Stimulated activated CD4-positive, alpha-beta T cell treated with anti-CD3 and anti-CD28 coated beads, TNF-alpha, amount 100 ng/mL, for 48 hours (primary cell): ENCODE measurements at places on chromosomes 6 and 20.
A peak's percentile ranks its signal among the peaks of the same experiment; 100 is the strongest.

DNA sequence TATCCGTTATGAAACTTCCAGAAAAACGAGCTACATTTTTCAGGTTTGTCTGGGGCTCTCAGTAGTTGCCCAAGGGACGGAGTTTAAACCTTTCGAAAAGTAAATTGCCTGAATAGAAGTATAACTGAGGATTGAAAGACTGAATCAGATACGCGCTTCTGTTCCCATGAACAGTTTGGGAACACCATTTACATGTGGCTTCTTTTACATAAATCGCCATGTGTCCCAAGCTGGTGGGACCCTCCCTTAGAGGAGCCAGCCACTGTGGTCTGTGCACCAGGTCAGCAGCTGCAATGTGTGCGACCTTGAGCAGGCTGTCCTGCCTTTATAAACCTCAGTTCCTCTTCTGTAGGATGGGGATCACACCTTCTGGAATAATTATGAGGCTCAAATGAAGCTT, 11.0 kb downstream of the ENTPD6 start:
- no peak for DNase-seq

- DNase-seq, result peak; percentile 7
These were observed 474.9 kb upstream of the AGPAT4 start for GRCh38 chr6:161748535-161749416.

GRCh38 chr6:40532349-40533000, 54.7 kb downstream of the LRFN2 start:
- DNase-seq, result no peak

DNA sequence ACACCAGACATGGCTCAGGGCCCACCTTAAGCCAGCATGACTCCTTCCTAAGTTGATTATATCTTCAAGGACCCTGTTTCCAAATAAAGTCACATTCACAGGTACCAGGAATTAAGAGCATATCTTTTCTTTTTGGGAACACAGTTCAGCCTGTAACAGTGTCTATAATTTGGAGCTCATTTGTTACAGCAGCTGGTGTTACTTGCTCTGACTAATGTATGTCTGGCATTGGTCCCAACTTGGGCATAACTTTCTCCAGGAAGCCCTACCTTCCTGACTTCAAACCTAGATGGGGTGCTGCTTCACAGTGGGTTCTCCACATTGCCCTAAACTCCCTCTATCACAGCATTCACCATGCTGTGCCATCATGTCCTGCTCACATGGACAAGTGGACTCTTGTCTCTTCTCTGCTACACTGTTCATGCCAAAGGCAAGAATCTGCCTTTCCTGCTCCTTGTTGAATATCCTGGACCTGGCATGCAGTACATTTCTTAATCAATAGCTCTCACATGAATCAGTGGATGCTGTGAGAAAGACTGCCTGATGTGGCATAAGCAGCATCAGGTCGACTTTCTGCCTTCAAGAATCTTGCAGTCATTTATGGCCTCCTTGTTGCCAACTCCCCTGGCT, 117.4 kb upstream of the FOXA2 start:
- DNase-seq, result no peak

DNA sequence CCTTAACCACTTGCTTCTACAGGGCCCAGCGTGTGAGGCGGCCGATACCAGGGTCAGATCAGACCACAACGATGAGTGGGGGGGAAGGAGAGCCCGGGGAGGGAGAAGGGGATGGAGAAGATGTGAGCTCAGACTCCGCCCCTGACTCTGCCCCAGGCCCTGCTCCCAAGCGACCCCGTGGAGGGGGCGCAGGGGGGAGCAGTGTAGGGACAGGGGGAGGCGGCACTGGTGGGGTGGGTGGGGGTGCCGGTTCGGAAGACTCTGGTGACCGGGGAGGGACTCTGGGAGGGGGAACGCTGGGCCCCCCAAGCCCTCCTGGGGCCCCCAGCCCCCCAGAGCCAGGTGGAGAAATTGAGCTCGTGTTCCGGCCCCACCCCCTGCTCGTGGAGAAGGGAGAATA, 2.8 kb downstream of the RING1 start:
- no peak for DNase-seq

GRCh38 chr6:23989885-23990533, 136.0 kb upstream of the NRSN1 start:
- no peak for DNase-seq

- DNase-seq, result no peak
These were observed 32.3 kb downstream of the RPRD1B start for GRCh38 chr20:38065764-38066375.

DNA sequence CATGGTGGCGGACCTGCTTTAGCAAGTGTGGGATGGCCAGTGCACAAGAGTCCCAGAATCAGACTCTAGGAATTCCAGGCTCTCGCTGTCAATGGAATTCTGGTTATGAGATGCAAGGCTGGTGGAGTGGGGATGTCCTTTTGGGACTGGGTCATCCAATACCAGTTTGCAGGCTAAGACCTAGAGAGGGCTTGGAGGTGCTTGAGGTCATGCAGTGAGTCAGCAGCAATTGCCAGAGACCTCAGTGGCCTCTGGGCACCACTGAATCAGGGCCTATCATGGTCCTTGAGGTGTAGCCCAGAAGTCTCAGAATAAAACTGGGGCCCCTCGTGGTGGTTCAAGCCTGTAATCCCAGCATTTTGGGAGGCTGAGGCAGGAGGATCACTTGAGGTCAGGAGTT, 1.4 kb upstream of the SCRT2 start:
- no peak for DNase-seq

GRCh38 chr20:57860576-57860975, 150.8 kb upstream of the PMEPA1 start:
- no peak for DNase-seq

- DNase-seq, result no peak
These were observed 6.9 kb downstream of the SNAP25 start for GRCh38 chr20:10225439-10226060.

DNA sequence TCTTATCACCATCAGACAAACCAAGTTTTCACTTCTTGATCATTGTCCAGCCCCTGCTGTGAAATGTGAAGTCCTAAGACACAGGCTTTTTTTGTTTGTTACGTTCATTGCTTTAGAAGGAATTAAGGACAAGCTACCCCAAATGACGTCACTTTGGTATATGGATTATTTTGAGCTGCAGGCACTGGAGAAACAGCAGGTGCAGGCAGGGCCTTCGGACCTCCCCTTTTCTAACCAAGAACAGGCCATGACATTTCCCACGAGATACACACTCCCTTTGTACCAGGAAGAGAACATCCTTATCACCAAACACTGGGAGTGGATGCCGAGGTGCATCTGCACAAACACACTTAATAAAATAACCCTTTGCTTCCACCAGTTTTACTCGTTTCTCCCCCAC, 418.0 kb upstream of the SULF2 start:
- no peak for DNase-seq

- DNase-seq, result no peak
These were observed 94.1 kb downstream of the CDH22 start for GRCh38 chr20:46213946-46214823.

DNA sequence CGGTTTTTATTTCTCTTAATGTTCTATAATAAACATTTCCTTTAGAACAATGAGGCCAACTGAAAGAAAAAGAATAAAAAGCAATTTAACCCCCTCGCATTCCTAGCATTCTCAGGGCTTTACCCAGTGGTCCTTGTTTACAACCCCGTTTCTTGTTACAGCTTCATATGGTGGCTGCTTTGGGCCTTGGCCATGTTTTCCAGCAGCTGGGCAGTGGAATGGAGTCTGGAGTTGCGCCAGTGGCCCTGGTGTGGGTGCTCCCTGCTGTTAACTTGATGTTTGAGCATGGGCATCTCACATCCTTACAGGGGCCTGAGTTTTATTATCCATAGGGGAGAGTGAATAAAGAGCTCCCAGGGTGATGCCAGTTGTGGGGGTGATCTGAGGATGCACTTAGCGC, 18.8 kb downstream of the EFCAB8 start:
- DNase-seq, result no peak

GRCh38 chr20:63241272-63241671, 5.6 kb downstream of the BIRC7 start:
- no peak for DNase-seq

DNA sequence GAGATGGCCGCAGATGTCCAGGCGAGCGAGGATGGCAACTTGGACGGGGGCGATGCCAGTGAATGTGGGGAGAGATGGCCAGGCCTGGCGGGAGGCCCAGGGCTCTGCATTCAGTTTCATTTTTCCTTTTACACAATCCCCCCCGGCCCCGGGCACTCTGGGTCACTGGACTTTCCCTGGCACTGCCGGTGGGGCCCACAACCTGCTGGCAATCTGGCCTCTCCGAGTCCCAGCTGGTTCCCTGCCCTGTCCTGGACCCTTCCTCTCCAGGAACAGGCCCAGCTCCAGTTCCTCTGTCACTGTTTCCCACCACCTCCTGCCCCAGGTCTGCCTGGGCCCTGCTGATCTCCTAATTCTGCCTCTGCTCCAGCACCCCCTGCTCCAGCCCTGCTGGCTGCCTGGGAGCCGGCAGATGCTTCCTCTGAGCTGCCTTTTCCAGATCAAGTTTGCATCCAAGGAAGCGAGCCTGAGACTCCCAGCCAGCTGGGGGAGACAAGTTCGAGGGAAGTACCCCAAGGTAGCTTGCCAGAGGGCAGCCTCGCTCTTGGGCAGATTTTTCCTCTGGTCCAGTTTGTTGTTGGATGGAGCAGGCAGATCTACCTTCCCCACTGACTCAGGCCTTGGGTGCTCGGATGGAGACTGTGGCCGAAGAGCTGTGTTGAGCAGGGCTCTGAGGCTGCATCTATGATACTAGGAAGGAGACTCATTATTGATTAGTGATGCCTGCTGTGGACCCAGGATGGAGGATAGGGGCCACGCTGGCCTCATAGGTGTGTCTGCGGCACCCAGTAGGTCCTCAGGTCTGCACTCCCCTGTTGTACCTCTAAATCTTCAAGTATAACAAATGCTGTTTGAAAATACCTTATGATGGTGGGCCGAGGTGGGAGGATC, 83.2 kb downstream of the CEBPB start:
- no peak for DNase-seq

- peak; percentile 40 for DNase-seq
These were observed 72.6 kb upstream of the ZNF184 start for GRCh38 chr6:27545271-27546046.

GRCh38 chr6:65627015-65627414, 80.0 kb downstream of the EYS start:
- no peak for DNase-seq

DNA sequence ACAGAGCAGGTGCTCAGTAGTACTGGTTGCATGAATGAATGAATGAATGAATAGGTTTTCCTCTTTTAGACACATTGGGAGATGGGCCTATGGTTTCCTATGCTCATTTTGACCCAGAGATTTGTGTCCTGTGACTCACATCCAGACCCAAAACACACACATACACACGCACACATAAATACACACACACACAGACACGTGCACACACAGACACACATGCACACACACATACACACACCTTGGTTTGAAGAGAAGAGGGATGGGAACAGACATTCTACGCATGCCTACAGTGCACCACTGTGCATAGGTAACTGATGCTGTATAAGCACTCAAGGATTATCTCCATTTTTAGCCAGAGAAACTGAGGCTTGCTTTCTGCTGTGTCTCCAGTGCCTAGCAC, 4.1 kb downstream of the JPH2 start:
- no peak for DNase-seq

- no peak for DNase-seq
These were observed 236.6 kb upstream of the PDE10A start for GRCh38 chr6:165899611-165900010.

DNA sequence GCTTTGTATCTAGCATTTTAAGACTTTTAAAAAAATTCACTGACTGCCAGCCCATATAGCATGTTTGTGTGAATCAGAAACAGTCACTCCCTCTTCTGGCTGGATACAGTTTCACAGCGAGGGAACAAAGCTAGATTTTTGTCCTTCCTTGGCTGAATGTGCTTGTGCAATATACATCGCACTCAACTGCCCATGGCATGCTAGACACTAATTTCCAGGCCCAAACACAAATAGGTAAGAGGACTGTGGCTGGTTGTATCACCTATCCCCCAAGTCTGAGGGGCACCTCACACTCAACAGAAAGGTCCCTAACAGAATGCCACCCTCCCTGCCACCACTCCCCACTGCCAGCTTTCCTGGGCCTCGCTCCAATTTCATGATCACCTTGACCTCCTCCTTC, 16.2 kb upstream of the BLCAP start:
- DNase-seq, result no peak

DNA sequence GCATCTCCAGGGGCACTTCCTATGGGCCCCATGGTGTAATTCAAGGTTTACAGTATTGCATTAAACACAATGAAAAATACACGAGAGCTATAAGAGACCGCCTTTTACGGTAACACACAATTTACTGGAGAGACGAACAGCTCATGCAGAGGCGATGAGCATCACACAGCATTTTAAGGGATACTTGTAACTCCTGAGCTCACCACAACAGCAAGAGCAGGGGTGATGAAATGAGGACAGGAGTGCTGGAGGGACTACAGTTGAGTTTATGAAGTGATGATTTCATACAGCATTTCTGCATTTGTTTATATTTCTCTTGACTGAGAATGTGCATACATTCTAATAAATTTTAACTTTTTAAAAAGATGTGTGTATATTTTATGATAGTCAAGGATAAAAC, 113.9 kb downstream of the WDR27 start:
- no peak for DNase-seq

GRCh38 chr20:63084563-63084927, 77.8 kb upstream of the BHLHE23 start:
- no peak for DNase-seq

GRCh38 chr6:128275030-128275429, 245.4 kb downstream of the PTPRK start:
- no peak for DNase-seq

- no peak for DNase-seq
These were observed 9.0 kb upstream of the CCN6 start for GRCh38 chr6:112044856-112045255.

DNA sequence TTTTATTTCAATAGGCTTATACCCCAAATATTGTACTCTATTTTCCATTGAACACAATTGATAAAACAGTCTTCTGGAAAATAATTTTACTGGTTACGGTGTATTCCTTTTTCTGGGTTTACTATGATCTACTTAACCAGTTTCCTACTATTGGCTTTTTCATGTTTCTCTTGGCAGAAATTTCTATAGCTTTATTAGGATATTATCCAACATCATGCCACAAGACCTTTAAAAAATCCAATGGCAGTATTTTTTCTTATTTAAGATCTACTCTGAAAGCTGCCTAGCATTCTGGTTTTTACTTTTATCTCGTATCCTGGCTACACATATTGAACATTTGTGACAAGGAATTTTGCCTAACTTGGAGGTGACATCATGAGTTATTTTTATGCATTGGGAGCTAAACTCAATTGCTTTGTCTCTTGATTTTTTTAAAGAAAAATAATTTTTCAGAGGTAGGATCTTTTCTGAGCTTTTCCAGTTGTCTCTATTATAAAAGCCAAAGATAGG, 45.5 kb downstream of the SLC9A8 start:
- DNase-seq, result no peak

GRCh38 chr20:51042657-51043247, 19.8 kb upstream of the KCNG1 start:
- DNase-seq, result no peak
